ENCODE measurements at places on chromosomes 12 and 14.
A peak's percentile ranks its signal among the peaks of the same experiment; 100 is the strongest.

DNA sequence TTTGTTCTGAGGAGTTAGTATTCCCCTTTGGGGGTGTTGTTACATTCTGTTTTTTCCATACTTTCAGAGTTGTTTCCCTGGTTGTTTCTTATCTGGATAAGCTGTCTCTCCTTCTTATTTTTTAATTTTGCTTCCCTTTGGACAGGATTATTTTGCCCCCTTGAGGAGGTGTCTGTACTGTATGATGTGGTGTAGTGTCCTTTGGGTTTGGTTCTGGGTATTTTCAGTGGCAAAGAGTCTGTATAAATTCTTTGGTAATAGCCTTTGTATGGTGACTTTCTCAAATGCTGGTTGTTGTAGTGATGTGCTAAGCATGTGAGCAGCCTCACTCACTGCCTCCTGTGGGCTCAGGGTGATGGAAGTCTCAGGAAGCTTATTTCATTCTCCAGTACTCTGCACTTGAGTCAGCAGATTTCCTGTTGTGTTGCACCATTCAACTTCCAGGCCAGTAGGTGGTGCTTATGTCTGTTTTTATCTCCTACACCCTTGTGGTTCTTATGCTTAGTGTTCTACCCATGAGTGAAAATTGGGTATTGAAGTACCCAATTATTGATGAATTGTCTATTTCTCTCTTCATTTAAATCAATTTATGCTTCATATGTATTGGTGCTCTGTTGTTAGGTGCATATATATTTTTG lies 103.3 kb upstream of the PMCH start:
- no peak for DNase-seq

- no peak for DNase-seq
These were observed 3.0 kb upstream of the P2RX2 start for GRCh38 chr12:132615579-132616038.

DNA sequence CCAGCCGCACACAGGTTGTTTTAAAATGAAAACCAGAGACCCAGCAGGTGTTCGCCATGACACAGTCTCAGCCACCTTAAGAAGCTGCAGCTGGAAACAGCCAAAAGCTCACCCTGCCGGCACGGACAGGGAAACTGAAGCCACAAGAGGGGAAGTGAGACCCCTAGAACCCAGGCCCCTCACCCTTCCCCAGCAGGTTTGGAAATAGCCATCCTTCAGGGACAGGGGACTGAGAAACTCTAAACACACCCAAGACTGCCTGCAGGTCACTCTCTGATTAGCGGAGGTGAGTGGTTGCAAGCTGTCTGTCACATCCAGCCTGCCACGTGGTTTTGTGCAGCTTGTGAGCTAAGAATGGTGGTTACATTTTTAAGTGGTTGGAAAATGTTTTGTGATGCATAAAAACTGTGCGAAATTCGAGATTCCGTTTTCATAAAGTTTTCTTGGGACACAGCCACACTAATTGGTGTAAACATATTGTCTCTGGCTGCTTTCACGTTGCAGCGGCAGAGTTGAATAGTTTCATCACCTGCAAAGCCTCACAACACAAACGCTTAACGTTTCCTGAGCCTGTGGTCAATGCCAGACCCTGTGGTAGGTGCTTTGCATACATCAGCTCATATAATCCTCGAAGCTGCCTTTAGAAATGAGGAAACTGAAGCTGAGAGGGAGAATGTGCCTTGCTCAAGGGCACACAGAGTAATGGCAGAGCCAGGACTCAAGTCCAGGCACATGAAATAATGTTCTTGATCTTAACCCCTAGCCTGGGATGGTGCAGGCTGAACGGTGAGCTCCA lies 1.7 kb upstream of the SELPLG start:
- DNase-seq = peak; percentile 57

GRCh38 chr14:21749306-21749868 lies 75.8 kb upstream of the OR4E1 start:
- DNase-seq = no peak

DNA sequence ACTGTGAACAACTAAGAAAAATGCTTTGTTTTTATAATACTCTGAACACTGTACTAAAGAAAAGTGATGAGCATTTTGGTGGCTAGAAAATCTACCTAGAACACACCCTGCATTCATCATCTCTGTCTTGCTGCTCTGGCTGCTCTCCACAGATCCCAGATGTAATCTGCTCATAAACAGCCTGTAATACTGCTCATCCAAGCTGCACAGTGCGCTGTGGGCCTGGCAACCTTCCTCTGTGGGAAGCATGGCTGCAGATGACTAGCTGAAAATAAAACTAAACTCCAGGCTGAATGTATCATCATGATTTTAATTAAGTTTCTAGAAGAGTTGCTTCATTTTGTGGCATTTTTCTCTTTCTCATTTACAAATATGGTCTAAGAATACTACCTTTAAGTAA lies 200.7 kb downstream of the SLC2A13 start:
- no peak for DNase-seq

- no peak for DNase-seq
These were observed 72.2 kb downstream of the TMEM132C start for GRCh38 chr12:128339126-128339520.

DNA sequence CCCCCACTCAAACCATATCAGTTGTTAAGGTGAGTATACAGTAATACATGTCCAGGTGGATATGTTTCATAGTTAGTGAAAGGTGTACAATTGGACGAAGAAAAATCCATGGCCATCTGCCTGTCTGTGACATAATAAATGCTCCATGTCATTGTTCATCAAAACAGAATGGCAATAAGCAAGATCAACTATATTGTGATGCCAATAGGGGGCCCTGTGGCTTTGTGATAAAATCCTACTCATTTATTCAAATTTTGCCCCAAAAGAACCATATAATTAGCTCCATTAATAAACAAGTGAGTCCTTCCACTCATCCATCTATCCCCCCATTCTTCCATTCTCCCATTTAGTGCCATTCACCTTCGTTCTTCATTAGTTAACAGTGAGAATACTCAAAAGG lies 102.0 kb downstream of the MGST1 start:
- DNase-seq = no peak

GRCh38 chr14:38420048-38420447 lies 164.2 kb upstream of the CLEC14A start:
- DNase-seq = no peak

- DNase-seq = peak; percentile 82
These were observed 55.8 kb upstream of the VRK1 start for GRCh38 chr14:96741151-96741977.

All from GM12892 (cell line).